ENCODE measurements at places on chromosomes 2 and 18.
A peak's percentile ranks its signal among the peaks of the same experiment; 100 is the strongest.

DNA sequence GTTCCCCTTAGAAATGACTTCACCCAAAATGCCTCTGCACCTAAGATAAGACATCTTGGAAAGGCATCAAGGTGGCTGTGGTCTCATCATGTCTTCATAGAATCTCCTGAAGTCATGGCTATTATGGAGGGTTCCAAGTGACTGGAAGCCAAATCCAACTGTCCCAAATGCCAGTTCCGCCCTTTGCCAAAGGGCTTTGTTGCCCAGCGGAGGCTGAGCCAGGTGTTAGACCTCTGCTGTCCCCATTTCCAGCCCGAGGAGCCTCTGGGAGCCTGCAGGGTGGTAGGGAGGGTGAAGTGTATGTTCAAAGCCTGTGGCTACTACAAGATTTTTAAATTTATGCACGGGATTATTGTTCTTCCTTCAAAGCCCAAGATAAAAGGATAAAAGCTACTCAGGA lies 25.7 kb downstream of the RHOB start:
- no peak for DNase-seq

- peak; percentile 45 for DNase-seq
Measured at GRCh38 chr2:28419443-28420270, 27.0 kb downstream of the FOSL2 start.

- DNase-seq: no peak
Measured at GRCh38 chr2:229296536-229296935, 25.4 kb upstream of the PID1 start.

DNA sequence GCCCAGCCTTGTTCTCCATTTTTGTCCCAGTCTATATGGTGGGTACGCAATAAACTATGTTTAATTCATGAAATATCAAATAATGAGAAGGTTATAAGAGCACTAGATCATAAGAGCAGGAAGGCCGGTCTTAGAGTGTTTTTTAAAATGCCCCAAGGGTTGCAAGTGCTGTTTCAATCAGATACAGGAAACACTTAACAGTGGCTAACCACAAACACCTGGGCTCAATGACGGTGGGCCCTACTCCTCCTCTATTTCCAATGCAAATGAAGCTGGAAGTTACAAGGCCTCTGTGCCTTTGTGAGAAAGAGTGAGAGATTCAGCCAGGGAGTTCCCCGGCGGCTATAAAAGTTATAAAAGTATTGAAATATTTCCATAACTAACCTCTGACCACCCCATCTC lies 18.9 kb upstream of the WDR33 start:
- DNase-seq: peak; percentile 84

DNA sequence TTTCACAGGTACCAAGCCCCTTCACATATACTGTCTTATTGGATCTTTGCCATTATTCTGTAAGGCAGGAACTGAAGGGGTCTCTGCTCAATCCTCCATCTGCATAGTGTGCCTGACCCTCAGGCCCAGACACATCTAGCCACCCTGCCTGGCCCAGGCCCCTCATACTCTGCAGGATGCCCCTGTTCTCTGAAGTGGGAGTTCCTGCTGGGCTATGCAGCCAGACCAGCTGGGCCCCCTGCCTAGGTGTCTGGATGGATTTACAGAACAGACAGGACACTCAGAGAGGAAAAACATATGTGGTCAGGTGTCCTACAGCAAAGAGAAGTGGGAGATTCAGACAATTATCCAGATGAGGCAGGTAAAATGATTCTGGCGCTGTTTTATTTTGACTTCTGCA lies 42.0 kb downstream of the SLC4A5 start:
- DNase-seq: no peak

GRCh38 chr2:127256381-127256780 lies 36.3 kb upstream of the CYP27C1 start:
- DNase-seq: no peak

DNA sequence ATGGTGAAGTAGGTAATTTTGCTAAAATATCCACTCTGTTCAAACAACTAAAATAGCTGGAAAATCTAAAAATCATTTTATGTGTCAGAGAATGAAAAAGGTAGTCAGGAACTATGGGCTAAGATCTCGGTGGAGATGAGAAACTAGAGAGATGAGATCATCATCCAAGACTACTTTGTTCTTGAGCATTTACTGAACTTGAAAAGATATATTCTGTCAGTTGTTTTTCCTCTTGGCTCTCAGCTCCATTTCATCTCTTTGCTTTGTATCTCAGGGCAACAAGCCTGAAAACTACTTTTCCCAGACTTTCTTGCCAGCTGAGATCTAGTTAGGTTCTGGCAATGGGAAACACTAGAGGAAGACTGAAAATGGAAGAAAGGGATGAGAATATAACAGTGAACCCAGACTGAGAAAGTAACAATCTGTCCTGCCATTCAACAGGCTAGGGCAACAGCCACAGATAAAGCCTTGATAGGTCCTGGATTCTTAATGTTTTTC lies 346.2 kb upstream of the MEX3C start:
- DNase-seq: no peak

GRCh38 chr2:58182527-58182926 lies 58.6 kb downstream of the FANCL start:
- no peak for DNase-seq

DNA sequence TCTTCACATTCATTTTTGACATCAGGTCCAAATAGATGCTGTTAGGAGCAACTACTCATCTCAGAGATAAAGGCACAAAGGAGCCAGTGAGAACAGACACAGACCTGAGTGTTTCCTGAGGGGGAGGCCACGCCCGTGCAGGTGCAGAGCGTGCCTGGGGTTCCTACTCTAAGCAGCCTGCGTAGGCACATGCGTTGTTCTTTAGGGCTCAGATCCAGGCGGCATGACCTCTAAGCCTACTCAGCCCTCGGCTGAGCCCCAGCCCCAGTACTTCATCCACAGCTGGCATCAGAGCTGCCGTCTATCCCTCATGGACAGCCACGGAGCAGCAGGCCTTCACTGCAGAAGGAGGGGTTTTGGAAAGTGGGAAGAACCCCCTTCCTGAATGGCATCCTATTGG lies 54.9 kb upstream of the PXDN start:
- no peak for DNase-seq

GRCh38 chr2:183752571-183752970 lies 628.3 kb downstream of the NUP35 start:
- DNase-seq: no peak

- no peak for DNase-seq
Measured at GRCh38 chr2:171147081-171147480, 13.6 kb downstream of the TLK1 start.

DNA sequence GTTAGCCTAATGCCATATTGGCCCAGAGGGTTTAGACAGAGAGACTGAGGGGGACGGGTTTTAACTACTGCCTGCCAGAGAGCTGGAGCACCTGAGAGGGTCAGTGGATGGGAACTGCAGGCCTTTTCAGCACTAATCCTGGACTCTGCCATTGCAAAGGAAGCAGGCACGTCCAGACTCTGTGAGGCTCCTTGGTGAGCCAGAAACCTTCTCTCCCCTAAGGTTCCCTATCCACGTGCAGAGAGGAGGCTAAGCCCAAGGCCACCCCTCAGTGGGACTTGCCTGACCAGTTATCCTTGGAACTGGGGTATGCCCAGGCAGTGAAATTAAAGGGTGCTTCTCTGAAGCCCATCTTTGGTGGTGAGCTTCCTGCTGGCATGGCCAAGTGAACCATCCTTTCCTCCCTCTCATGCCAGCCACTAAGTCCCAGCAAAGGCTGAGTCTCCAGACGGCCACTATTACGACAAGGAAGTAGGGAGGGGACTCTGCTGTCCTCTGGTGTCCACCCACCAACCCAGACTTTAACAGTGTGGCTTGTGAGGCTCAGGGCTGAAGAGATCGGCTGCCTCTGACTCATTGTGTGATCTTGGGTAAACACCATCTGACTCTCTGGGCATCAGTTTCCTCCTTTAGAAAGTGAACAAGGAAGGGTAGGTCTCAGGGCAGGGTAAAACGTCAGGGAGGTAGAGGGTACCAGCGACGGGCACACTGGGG lies 3.9 kb upstream of the MLPH start:
- DNase-seq: no peak

DNA sequence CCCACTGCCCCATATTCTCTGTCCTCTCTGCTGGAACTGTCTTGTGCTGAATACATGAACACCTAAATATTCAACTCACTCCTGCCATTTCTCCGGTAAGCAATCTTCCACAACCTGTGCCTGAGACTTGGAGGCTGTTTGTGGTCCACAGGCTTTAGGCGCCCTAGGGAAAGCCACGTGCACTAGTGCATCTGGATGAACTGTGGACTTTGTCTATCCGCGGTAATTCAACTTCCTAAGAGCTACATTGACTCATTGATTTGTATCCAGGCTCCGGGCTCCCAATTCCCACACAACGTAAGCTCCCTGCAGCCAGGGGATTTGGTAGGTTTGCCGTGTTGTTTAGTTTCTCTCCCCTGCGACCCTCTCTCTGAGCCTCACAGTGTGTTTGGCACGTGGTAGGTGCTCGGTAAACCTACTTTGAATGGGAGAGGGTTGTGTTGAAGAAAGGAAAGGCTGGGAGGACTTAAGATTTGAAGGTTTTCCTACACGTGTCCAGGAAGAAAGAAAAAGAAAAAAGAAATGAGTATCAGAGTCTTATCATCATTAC lies 718.2 kb downstream of the DPP10 start:
- no peak for DNase-seq

GRCh38 chr2:227219312-227220105 lies 55.1 kb downstream of the COL4A3 start:
- no peak for DNase-seq

DNA sequence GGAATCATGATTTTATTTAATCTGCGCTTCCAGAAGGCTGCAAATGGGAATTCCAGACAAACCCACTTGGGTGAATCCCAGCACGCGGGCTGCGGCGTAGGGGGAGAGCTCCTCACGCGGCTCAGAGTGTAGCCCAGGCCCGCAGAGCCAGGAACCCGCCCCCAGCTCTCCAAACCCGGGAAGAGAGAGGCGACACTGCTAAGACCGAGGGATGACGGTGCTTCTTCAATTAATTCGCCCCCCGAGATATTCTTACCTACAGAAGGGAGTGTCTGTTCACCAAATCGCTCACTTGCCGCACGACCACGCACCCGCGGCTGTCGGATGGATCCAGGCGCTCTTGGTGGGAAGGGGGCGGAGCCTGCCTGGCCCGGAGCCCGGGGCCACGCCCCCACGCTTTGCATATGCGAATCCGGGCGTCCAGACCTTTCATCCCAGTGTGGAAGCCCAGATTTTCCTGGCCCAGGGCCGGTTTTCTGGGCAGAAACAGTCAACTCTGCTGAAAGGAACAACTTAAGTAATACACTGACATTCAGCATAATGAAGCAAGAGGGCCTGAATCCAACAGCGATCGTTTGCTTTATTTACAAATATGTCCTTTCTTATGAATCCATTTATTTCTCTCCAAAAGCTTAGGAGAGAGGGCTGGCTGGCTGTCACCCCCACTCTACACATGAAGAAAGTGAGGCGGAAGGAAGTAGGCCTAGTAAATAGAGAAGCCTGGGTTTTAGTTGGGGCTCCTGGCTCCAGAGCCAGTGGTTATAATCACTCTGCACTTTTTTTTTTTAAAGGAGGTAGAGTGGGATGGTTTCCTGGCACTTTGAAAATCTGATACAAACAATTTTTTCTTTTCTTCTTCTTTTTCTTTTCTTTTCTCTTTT lies at the start of gene SLC19A3:
SLC19A3 (minus strand) TSS at position 342 of the 881 bp plus-strand sequence. CDS start 15,710 bp downstream, outside the sequence.
- DNase-seq: no peak

DNA sequence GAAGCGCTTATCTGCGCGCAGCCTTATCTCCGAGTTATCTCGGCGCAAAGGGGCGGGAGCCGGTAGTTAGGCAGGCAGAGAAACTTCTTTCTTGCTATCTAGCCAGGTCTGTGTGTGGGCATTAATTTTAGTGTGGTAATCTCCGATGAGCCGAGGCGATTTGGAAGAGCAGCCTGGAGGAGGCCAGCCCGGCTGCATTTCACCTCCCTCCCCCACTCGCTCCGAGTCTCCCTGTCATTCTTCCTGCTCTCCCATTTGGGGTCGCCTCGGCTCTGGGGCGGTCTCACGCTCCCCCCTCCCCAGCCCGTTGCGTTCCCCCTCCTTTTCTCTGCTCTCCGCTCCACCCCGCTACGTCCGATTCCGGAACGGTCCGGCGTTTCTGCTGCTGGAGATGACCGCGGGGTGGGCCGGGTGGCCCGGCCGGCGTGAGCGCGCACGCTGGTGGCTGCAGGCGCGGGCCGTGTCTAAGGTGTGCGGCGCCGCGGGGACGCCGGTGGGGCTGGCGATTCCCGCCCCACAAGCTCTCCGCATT lies 566 bp downstream of the GATA6 start:
- DNase-seq: peak; percentile 45

- no peak for DNase-seq
Measured at GRCh38 chr2:36572054-36572718, 25.8 kb downstream of the FEZ2 start.

DNA sequence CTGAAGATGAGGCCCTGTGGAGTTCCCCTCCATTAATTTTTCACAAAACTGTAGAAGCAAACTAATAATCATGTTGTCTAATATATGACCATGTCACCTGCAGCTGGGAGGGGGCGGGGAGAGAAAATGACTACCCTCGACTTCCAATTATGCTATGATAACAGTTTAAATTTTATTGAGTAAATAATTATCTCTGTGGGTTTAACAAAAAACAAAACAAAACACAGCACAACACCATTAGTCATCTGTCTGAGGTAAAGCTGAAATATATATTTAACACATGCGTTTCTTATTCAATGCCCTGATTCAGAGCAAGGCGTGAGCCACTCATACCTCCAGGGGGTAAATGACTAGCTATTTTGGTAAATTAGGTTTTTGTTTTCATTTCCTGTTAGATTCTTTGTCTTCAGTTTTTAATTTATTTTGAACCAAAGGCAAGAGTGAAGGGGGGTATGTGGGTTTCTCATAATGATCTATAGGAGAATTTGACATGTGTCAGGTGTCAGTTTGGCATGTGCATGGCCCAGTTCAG lies 77.4 kb upstream of the ZCCHC2 start:
- no peak for DNase-seq

GRCh38 chr2:105782123-105782522 lies 37.4 kb downstream of the NCK2 start:
- DNase-seq: no peak

DNA sequence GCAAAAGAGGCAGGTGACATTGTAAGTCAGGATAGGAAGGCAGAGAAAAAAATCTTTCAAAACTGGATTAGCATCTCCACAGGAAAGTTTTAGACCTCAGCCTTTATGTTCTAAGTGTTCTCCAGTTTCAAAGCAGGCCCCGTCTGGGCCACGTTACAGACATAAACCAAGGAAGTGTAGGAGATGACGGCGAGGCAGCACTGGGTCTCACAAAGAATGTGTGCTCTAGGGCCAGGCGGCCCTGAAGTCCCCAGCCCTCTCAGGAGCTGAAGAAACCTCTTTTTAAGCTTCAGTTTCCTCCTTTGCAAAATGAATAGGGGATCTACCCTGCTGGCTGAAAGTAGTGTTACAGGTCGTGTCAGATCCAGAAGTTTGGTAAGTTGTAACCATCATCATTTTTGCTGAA lies 81.7 kb downstream of the SPRED2 start:
- peak; percentile 63 for DNase-seq

GRCh38 chr2:236305964-236306605 lies 41.9 kb upstream of the ASB18 start:
- no peak for DNase-seq

- no peak for DNase-seq
Measured at GRCh38 chr2:99377879-99378278, 40.7 kb downstream of the EIF5B start.

GRCh38 chr2:232477751-232478510 lies 9.7 kb downstream of the ECEL1 start:
- no peak for DNase-seq
